DMS79 (cell line): ENCODE measurements at places on chromosomes 13 and 19.
A peak's percentile ranks its signal among the peaks of the same experiment; 100 is the strongest.

- DNase-seq = no peak
Measured at GRCh38 chr13:85497652-85498051, 301.6 kb downstream of the SLITRK6 start.

GRCh38 chr13:73809561-73809960 is 324.6 kb downstream of the KLF12 start:
- no peak for DNase-seq

DNA sequence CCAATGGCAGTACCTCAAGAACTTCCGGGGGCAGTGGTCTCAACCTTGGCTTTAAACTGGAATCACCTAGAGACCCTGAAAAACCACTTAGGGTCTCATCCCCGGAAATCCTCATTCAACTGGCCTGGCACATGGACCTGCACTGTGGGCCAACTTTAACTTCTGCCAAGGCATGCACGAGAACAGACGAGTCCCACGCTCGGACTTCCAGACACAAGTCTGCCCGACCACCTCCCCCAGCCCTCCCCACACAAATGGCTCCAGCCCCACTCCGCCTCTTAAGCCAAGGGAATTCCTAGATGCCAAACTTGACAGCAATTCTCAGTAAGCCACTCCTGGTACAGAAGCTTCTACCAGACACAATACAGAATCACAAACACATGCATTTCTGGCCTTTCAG is 114.0 kb downstream of the STK24 start:
- no peak for DNase-seq

DNA sequence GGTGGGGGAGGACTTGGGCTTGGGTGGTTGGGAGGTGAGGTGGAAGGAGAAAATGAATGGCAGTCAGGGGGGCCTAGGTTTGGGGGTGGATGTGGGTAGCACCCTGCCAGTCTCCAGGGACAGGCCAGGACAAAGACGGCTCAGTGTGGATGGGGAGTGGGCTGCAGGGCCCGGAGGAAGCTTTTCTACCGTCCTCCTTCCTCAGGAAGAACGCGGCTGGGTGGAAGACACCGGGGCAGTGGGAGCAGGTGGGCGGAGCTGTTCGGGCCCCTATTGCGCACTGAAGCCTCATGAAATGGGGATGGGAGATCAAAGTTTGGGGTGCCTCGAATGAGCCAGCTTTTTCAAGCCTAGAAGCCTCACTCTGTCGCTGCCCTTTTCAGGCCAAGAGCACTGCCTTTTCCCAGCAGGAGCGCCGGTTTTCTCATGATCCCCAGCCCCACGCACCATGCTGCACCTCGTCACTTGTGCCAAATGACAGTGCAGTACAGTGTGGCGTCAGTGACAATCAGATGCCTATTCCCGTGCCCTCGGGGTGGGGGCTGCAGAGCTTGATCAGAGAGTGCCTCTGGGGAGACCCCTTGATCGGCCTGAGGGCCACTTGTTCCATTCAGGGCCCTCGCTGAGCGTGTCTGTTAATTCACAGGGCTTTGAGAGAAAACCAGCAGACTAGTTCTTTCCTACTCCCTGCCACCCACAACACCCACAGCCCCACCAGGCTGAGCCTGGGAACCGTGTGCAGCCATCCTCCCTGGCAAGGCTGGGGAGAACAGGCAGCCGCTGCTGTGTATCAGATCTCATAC is 1.5 kb downstream of the CALM3 start:
- no peak for DNase-seq

GRCh38 chr19:54063350-54064116 is at the start of gene VSTM1:
TSS of gene VSTM1 (minus strand) at chr19:54063897. CDS start at chr19:54063777, 120 bp downstream.
- DNase-seq = no peak

- no peak for DNase-seq
Measured at GRCh38 chr13:21898945-21899344, 228.1 kb downstream of the FGF9 start.

DNA sequence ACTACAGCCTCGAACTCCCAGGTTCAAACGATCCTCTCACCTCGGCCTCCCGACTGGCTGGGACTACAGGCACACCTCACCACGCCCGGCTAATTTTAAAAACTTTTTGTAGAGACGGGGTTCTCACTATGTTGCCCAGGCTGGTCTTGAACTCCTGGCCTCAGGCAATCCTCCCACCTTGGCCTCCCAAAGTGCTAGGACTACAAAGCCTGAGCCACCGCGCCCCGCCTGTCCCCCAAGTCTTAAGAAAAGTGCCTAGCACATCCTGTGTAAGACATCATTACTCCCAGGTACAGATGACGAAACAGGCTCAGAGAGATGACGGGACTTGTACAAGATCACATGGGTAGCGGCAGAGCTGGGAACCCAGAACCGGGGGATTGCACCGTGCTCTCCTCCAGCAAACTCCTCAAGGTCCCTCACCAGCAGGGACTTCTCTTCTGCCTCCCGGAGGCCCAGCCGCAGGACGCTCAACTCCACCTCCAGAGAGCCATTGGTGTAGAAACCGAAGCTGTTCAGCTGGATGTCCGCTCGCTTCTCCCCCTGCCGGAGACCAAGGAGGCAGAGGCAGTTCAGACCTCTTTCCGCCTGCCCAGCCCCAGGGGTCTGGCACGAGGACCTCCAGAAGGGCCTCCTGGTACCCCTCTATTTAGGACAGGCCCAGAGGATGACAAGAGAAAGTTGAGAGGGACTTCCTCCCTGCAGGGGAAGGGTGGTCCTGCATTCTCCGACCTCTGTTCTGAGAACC is 1.0 kb downstream of the GPR108 start:
- peak; percentile 56 for DNase-seq

DNA sequence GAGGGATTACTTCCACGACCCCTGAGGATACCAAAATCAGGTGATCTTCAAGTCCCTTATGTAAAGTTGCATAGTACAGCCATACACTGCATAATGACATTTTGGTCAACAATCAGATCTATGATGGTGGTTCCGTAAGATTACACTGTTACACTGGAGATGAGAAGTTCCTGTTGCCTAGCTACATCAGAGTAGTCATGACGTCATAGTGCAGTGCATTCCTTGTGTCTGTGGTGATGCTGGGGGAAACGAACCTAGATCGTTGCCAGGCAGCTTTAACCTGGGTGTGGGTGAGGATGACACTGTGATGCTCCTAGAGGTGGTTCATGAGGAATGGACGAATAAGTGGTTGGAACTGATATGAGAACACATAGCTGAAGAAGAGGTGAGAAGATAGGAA is 9.1 kb downstream of the ZNF610 start:
- DNase-seq = no peak

GRCh38 chr13:28575200-28575599 is 80.3 kb upstream of the FLT1 start:
- no peak for DNase-seq

- no peak for DNase-seq
Measured at GRCh38 chr13:80297094-80297493, 43.8 kb downstream of the SPRY2 start.

GRCh38 chr13:22196777-22197176 is 525.9 kb downstream of the FGF9 start:
- no peak for DNase-seq

GRCh38 chr13:78909276-78909675 is 250.3 kb upstream of the OBI1 start:
- DNase-seq = no peak

DNA sequence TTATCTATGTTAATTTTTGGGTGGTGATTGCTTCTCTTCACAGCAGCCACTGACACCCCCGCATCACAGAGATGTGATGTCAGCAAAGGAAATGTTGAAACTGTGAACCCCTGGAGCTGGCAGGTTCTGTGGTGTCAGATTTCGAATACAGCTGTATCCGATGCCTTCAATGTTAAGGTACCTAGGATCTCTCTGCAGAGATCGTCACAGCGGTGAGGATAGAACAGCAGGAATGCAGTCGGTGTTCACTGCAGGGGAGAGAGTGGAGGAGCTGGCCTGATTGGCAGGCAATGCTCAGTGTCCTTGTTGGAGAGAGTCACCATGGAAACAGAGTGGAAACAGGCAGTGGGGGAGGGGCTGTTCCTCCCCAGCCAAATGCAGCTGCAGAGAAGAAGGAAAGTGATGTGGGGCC is 79.5 kb upstream of the ZNF835 start:
- peak; percentile 11 for DNase-seq

DNA sequence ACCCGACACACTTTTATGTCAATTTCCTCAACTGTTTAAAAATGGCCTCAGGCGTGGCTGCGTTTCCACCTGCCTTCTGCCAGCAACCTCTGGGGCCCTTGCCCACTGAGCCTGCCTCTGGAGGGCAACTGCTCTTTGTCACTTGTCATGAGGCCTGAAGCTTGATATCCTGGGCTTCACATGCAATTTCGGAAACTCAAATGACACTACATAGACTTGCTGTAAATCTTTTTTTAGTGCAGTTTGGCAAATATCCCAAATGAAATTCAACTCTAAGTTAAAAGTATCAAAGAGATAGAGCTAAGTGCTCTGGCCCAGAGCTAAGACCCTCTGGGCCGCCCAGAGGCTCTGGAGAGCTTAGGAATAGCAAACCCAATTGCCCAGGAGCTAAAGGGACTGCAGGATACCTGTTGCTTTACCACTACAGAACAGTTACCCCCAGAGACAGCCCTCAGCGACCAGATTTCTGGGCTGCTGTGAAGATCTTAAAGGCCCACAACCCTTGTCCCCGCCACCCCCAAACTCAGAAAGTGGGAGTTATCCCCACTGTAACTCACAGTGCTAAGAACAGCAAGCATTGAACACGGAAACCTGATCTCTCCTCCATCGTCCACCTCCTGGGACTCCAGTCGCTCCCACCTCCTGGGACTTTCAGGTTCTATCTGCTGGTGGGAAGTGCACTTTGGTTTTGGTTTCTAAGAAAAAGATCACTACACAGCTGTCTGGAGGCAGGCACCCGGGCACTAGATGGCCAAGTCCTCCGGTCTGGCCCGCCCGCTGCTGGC is 19.4 kb downstream of the GJA3 start:
- no peak for DNase-seq

DNA sequence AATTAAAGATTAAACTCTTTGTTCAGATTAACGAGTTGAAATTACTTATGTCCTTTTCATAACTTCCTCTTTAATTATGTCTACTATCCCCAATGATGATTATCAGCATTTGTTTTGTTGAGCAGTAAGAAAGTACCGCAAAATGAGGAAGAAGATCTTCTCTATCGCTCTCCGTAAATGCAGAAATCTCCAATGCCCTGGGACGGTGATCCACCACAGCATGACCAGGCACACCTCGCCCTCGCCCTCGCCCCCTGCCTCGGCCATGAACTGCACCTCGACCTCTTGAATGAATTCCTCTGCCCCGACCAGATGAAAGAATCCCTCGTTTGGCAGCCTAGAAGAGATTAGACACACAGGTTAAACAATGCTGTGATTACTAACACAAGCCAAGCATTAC is 69.1 kb downstream of the RBM26 start:
- no peak for DNase-seq

DNA sequence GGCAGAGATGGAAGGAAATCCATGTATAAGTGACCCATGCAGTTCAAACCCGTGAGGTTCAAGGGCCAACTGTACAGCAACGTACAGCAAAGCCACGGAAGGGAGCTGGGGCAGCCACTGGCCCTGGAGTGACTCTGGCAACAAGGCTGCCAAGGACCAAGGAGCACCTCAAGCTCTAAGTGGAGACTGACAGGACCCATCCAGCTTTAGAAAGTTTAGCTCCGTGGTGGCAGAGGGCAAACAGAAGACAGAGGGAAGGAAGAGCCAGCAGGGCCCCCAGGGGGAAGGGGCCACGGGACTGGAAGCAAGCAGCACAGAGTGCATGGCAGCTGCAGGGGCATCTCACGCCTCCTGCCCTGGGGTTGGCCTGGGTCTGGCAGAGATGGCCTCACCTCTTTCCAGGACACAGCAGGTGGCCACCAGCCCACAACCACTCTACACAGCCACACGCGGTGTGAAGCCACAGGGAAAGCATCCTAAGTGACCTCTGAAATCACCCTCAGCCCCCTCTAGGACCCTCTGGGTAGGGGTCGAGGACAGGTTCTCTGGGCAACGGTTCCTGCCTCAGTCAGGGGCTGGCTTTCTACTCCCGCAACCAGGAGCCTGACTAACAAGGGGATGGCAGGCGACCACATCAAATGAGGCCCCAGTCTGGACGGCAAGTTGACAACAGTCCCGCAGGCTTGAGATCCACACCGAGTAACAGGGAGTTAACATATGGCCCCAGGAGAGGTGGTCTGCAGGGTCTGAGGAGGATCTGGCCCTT is 3.8 kb downstream of the MIER2 start:
- no peak for DNase-seq

- no peak for DNase-seq
Measured at GRCh38 chr13:68439817-68440216, 1209.7 kb upstream of the PCDH9 start.

DNA sequence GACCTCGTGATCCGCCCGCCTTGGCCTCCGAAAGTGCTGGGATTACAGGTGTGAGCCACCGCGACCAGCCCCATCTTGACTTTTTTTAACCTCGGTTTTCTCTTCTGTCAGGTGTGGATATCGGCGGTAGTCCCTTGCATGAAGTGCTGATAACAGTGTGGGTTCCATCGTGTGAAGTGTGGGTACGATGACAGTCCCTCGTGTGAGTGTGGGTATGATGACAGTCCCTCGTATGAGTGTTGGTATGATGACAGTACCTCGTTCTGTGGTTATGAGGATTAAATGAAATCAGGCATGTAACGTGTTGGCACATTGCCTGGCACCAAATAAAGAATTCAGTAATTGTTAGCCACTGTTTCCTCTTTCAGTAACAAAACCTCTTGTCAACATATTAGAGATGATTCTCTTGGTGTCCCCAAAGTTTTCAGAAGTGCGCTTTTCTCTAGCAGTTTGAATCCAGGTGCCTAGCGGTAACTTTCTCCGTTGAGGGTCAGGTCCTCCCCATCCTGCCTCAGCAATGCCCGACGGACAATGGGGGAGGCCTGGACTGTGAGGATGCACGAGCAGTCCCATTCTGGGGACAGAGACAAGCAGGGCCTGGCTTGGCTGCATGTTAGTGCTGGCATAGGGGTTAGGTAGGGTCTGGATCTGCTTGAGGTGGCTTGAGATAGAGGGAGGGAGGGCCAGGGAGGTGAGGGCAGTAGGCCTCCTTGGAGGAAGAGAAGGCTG is 15.3 kb downstream of the GATAD2A start:
- peak; percentile 27 for DNase-seq

GRCh38 chr19:40717880-40718773 is 1.2 kb downstream of the ITPKC start:
- no peak for DNase-seq

- DNase-seq = peak; percentile 50
Measured at GRCh38 chr19:43901395-43902390, 33.4 kb downstream of the ZNF45 start.

- no peak for DNase-seq
Measured at GRCh38 chr19:34818270-34818669, 45.3 kb upstream of the ZNF599 start.

- no peak for DNase-seq
Measured at GRCh38 chr19:19457671-19458070, 52.2 kb downstream of the GATAD2A start.
